ENCODE measurements at places on chromosomes 11 and 22. TPM values are rescaled to one million over a fixed set of nuclear protein-coding genes. Genes with fewer than 3 reads are reported as not detected.

GRCh38 chr11:105466582-105467228, 143.2 kb upstream of the GRIA4 start:
- DNase-seq = no peak

DNA sequence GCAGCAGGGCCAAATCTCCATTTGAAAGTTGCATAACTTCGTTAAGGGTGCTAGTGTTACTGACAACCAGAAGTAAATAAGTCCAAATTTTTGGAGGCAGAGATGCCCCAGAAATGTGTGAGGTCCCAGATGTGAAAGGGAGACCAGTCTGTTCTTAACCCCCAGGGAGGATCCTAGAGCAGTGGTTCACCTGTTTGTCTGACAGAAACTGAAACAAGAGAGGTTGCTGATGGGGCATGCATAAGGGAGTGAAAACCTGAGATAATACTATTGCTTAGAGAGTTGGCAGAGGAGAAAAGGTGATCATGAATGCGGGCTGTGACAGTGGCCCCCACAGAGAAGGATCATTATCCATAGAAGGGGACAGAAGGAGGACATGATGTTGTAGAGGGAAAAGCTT, 3.8 kb downstream of the CBLIF start:
- DNase-seq = no peak

The GNB1L gene
- 7.2 TPM for polyA plus RNA-seq

GRCh38 chr11:65504674-65505465, 6.0 kb downstream of the MALAT1 start:
- no peak for DNase-seq

The C1QTNF4 gene
- 3.7 TPM for polyA plus RNA-seq

- DNase-seq = no peak
These were observed 916 bp downstream of the GNG3 start for GRCh38 chr11:62708392-62708791.

DNA sequence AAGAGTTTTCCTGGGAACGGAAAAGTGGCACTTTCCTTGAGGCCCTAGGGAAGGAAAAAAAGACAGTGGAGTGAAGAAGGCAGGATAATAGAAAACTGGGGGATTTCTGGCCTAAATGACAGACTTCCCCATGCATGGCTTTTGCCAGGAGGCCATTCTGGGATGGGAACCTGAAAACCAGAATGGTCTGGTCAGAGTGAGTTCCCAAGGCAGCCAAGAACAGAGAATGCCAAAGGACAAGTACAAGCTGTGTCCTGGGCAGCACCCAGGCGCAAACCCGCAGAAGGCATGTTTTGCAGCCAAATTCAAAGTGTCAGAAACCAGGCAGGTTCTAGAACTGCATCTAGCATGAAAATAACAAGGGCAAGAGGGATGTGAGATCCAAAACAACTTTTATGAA, 162.4 kb downstream of the SPON1 start:
- no peak for DNase-seq

- no peak for DNase-seq
These were observed 1.3 kb downstream of the PPP1R14B start for GRCh38 chr11:64245401-64245796.

GRCh38 chr11:101582989-101583250, 887 bp downstream of the TRPC6 start:
- no peak for DNase-seq

- DNase-seq = no peak
These were observed 4.5 kb upstream of the MYRF start for GRCh38 chr11:61747967-61748285.

Data from left lung (tissue), 14 donors.